ENCODE measurements at places on chromosomes 5 and 9.

DNA sequence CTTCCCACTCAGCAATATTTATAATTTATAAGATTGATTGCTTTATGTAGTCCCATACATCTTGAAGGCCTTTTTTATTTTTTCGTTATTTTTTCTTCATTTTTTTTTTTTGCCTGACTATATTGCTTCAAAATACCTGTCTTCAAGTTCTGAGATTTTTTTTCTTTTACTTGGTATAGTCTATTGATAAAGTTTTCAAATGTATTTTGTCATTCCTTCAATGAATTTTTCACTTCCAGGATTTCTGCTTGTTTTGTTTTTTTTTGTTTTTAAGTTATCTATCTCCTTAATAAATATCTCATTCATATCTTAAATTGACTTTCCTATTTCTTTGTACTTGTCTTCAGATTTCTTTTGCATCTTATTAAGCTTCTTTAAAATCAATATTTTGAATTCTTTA is 905.6 kb upstream of the CDH6 start:
- DNase-seq, result no peak

DNA sequence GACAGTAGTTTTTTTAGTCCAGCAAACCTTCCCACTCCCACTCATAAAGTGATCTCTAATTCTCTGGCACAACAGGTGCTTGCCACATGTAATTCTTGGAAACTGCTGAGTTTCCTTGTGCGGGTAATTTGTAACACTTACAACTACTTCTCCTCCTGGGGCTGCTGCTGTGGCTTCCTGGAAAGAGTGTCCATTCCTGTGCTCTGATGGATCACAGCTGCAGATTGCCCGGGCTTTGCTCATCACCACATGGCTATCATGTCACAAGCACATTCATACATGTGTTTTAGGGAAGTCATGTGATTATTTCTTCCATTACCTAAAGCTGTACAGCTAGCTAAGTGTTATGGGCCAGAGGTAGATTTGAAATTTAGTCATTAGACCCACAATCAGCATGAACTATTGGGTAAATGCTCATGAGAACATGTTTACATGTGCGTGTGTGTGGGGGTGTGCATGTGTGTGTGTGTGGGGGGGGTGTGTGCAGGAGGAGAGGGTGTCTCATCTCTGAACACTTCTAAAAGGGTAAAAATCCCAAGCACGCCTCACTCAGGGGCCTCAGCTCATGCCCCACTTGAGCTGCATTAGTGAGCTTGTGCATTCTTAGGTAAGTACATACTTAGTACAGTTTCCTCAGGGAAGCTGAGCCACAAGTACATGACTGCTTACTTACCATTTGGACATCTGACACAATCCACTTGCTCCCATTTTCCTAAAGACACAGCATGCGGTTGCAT is 118.1 kb upstream of the CCDC112 start:
- DNase-seq, result no peak

- DNase-seq, result no peak
These were observed 3.2 kb downstream of the RAB24 start for GRCh38 chr5:177300236-177300880.

DNA sequence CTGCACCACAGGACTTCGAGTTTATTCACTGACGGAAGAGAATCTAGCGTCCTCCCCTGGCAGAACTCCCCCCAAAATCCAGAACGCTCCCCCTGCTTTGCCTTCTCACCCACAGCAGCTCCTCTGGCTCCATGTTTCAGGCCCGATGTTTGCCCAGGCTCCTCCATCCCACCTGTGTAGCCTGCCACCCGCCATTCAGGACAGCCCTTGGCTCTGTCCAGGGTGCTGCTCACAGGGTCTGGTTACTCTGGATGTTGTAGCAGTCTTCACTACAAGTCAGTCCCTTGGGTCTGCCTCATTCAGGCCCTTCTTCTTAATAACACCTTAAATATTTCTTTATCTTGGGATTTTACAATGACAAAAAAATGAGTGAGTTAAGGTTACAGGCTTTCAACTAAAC is 41.3 kb upstream of the SV2C start:
- peak; percentile 15 for DNase-seq

- no peak for DNase-seq
These were observed 94.9 kb upstream of the COL5A1 start for GRCh38 chr9:134546746-134547145.

- DNase-seq, result peak; percentile 44
These were observed 4.5 kb downstream of the ELAVL2 start for GRCh38 chr9:23821375-23822181.

DNA sequence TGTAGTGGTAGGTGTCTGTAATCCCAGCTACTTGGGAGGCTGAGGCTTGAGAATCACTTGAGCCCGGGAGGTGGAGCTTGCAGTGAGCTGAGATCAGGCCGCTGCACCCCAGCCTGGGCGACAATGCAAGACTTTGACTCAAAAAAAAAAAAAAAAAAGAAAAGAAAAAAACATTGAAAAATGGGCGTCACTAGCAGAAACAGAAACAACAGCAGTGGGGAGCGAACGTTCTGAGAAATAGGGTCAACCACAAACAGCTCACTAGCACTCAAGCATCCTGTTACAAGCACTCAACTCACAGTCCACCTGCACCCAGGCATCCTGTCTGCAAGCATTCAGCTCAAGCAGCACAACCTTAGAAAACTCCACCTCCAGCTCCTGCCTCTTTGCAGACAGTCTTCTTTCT is 17.2 kb downstream of the TRIM14 start:
- no peak for DNase-seq

DNA sequence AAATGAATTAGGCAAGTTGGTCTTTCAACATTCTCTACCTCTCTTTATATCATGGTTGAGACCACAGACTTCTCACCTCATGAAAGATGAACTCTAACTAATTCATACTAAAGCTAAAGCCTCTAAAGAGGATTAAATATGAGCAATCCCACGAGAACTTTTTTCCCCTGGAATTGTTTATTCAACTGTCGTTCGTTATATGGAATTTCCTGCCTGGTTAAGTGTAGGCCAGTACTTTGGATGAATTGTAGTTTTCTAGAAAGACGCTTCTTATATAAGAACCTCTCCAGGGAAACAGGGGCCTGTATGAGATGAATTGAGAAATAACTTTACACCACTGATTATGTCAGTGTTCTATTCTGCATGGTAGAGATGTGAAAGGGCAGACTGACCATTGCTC is 42.9 kb downstream of the PDCD1LG2 start:
- DNase-seq, result no peak

DNA sequence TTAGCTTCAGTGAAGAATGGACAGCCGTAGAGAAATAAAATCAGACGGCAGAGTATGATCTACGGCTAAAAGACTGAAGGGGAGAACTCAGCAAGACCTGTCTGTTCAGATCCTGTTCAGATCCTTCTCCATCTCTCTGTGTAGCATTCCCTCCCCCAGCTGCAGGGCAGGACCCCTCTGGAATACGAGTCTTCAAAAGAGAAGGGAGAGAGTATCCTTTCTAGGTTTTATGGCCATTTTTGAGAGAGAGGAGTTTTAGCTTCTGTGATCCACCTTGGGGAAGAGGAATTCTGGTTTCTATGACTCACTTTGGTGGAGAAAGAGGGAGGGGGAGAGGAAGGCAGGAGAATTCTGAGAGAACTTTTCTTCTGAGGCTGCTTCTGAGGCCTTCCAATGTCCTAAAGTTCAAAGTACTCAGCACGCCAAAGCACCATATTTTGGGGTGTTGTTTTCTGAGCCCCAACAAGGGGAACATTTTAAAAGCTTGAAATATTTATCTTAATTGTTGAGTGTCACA is 194.4 kb upstream of the TLE4 start:
- no peak for DNase-seq

GRCh38 chr5:125976421-125977000 is 446.7 kb upstream of the GRAMD2B start:
- no peak for DNase-seq

DNA sequence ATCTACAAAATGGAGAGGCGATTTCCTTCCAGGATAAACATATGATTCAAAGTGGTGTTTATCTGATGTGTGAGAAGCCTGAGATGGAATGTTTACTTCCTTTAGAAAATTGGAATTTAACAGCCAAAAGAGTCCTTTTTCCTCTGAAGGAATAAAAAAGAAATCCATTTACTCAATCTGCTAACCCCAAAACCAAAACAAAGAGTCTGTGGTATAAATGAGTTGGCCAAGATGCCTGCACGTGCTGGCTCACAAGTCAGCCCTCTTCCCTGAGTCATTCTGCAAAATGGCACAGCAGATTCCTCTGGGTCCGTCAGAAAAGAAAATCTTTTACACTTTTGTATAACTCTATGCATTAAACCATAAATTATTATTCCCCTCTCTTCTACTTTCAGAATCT is 60.8 kb downstream of the EBF1 start:
- no peak for DNase-seq

GRCh38 chr5:2685651-2686272 is 65.7 kb downstream of the IRX2 start:
- no peak for DNase-seq

DNA sequence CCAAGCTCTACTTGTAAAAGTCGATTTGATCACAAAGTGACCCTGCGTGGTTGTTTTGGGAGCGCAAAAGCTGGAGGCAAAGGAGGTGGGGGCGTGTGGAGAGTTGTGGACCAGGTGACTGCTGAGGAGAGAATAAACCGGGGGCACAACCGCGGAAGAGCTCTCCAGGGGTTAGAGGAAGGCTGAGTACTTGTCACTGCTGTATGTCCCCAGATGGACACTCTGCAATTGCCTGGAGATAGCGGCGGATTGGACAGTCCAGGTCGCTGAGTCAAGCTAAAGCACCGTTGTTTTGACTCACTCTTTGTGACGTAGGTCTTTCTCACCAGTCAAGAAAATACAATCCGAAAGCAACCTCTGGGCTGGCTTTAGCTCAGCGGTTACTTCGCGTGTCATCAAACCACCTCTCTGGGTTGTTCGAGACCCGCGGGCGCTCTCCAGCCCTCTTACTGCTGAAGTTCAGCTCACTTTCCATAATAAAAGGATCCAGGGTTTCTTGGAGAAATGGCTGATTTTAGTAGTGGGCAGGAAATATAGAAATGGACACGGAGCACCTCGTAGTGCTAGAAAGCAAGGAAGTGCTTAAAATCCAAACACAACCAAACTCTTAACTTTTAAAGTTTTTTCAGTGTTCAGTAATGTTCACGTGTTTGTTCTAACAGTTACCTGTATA is 25.7 kb downstream of the ZMAT2 start:
- DNase-seq, result peak; percentile 51

Data from testis (tissue), 5 donors.